HS-27A (cell line): ENCODE measurements at places on chromosomes 1 and 21.

DNA sequence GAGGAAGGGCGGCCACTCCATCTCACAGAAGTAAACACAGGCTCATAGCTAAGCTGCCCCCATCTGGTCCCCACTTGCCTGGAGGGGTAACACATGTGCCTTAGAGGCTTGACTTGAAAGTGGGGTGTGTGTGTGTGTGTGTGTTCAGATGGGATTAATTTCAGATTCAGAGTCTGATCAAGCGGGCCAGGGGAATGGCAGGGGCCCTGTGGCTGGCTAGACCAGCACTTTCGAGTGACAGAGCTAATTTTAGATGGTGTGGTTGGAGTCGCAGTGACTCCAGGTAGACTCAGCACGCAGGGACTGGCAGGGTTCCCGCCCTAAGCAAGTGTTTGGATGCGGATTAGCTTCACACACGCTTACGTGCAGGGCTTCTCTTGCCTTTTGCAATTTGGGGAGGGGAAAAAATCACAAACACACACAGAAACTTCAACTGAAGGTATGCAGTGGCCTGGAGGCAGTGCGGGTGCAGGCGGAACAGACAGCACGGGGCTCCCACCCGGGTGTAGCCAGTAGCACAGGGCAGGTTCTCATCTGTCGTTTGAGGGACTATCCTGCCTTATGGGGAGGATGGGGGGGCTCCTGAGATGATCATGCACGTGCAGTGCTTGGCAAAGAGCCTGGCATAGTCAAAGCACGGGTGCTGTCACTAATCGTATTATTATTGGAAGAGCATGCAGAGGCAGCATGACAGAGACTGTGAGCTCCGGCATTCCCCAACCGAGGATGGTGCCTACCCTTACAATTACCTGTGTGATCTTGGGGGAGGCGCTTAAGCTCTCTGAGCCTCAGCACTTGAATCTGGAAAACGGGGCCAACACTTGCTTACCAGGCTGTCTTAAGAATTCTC lies 1.3 kb downstream of the EDN2 start:
- no peak for DNase-seq

GRCh38 chr1:33515112-33515511 lies 42.7 kb downstream of the ZSCAN20 start:
- DNase-seq: no peak

DNA sequence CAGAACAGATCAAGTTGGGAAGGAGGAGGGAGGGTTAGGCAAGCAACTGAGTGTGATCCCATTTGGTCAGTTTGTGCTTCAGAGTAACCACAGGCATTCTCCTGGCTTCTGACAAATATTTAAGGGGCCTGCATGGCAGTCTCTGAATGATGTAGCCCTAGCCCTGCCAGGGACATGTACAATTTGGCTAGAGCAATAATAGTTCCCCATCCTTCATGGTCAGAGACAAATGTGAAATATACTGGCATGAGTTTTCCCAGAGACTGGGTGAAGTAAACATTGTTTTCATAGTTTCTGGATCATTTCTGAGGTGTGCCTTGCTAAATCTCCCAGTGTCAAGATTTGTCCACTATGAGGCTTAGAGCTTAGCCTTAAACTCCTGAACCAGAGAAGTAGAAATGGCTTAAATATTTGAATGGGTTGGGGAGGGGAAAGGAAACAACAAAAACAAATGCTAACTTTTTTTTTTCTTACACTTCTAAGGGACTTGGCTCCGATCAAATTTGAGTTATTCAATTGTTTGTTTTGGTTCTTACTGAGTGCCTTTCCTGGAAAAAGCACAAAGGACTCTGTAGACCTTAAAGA lies 42.0 kb upstream of the UBE2U start:
- no peak for DNase-seq

GRCh38 chr1:53765657-53766056 lies 26.7 kb upstream of the GLIS1 start:
- no peak for DNase-seq

DNA sequence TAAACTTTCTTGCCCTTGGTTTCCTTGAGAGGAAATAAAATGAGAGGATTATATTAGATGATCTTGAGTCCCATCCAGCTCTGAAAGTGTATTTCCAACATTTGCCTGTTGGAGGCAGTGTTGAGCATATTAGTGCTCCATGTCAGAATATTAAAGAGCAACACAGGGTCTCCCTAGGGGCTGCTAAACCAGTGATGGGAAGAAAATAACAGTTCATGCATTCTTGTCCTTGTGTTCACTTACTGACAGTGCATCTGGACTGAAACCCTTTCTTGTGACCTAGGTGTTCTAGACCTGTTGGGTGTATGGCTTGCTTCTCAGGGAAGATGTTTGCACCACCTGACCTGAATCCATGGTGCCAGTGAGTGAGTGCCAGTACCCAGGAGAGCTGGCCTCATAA lies 124.7 kb upstream of the KIAA0040 start:
- DNase-seq: no peak

DNA sequence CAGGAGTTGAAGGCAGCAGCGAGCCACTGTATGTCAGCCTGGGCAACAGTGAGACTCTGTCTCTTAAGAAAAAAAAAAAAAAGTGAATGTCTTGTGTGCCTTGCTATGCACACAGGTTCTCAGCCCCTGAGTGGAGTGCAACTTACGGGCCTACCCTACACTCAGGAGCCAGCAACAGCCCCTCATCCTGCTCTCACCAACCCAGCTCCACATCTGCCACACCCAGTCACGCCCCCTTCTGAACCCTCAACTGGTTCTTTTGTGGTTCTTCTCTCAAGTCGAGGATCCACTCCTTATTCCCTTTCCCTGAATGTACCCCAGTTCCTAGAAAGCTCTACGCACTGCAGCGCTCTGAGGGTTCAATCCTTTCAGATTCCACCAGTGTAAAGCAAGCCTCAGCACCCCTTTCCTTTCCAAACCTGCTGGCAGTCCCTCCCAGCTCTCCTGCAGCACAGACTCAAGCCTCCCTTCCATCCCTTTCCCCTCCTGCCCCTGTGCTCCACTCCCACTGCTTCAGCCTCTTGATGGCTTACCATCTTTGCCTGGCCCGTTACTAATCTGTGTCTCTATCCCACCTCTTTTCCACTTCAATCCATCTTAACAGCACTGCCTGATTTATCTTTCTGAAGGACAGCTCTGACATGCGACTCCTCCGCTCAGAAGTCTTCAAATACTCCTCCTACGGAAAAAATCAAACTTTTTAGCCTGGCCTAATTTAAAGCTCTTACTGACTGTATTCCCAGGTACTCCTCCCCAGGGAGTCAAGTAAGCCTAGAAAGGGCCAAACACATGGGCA lies 38.1 kb downstream of the GNB1 start:
- no peak for DNase-seq

DNA sequence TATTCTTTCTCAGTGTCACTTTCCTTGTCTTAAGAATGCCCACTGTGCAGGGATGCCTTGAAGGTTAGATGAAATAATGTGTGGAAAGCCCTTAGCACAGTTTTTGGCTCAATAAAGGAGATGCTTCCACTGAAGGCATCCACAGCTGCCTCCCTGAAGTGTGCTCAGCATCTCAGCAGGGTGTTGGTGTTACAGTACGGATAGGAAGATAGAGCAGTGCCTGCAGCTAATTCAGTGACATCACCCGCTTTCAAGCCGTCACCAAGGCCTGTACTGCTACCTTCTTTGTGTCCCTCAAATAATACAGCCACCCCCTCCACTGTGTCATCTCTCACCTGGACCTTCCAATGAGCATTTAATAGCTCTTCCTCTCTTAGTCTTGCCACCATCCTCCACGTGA lies 59.0 kb downstream of the NDUFS5 start:
- no peak for DNase-seq

GRCh38 chr1:65623895-65624294 lies 168.8 kb upstream of the PDE4B start:
- DNase-seq: no peak

DNA sequence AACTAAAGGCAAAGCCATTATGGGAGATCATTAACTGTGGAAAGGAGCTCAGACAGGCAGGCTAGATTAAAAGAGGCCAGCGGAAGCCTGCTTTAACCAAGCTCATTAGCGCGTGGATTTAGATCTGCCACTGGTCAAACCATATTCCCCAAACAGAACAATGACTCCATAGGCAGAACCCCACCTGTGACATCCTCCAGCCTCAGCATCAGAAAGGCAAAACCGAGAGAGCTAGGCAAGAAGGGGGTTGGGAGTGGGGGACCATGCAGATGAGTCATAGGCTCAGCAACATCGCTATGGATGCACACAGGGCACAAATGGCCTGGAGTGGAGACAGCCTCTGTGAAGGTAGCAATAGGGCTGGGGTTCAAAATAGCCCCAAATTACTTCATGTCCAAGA lies 20.6 kb downstream of the MKNK1 start:
- no peak for DNase-seq
